Melanocyte of skin (primary cell): ENCODE measurements at places on chromosomes 5 and 9. TPM values are rescaled to one million over a fixed set of nuclear protein-coding genes. Genes with fewer than 3 reads are reported as not detected.

Gene LCN15
- not detected in 2 replicates for total RNA-seq

Gene RGMB
- 24.0 and 36.1 TPM in 2 replicates for total RNA-seq

Gene SYNPO
- total RNA-seq: 3.9 and 4.0 TPM in 2 replicates

Gene DNAJC21
- 16.7 and 23.8 TPM in 2 replicates for total RNA-seq

Gene NFX1
- total RNA-seq: 19.3 and 25.1 TPM in 2 replicates

Gene LRRC19
- total RNA-seq: not detected in 2 replicates

Gene NRARP
- not detected in 2 replicates for total RNA-seq
